Neural progenitor cell (in vitro differentiated cells): ENCODE measurements at places on chromosomes 11 and 22. TPM values are rescaled to one million over a fixed set of nuclear protein-coding genes. Genes with fewer than 3 reads are reported as not detected.
A peak's percentile ranks its signal among the peaks of the same experiment; 100 is the strongest.

GRCh38 chr11:36095716-36096115 is 151.9 kb downstream of the LDLRAD3 start:
- no peak for DNase-seq

- DNase-seq, result peak; percentile 91
These were observed at the start of gene MTFP1 for GRCh38 chr22:30425616-30426387. Gene MTFP1 (plus strand): TSS chr22:30425768. CDS start chr22:30425880, 112 bp downstream.

Gene TIMM10
- total RNA-seq, result 19.1 and 21.9 TPM in 2 replicates

DNA sequence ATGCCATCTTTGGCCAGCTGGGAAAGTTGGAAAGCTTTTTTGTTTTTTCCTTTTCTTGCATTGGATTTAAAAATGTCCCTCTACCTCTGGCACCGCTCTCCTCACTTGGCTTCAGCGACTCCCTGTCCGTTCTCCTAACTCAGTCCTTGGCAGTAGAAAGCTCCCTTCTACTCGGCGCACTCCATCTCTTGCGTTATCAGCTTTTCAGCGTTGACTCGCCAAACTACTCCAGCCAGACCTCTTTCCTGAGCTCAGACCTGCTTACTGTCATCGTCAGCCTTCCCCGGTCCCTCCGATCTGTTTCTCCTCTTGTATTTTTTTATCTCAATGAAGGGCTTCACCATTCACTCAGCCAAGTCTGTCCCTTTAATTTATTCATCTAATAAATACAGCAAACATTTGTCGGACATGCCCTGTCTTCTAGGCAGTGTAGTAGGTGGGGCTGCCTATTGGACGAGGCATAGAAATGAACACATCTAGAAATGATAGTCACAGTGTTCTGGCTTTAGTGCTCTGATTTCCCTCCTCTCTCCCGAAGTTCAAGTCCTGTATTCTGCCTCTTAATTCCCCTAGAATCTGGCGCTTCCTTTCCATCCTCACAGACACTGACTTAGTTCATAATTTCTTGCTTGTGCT is 839 bp downstream of the CEP164 start:
- peak; percentile 25 for DNase-seq

- peak; percentile 58 for DNase-seq
These were observed 452 bp upstream of the ATXN10 start for GRCh38 chr22:45670981-45671782.
